ENCODE measurements at places on chromosomes 12 and 14.

DNA sequence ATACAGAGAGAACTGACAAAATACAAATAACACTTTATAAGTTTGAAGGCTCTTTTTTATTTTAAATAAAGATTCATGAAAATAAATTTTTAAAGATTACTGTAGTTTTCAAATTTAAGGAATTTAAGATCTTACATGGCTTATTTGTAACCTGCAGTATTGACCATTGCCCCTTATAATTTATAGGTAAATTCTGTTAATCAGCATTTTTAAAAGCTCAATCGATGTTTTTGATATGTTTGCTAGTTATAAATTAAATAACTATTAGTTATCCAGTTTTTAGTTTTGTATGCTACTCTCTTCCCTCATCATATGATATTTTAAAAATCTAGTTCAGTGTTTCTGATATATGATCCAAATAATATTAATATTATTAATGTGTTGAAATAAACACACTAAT, 109.9 kb downstream of the MON2 start:
- DNase-seq, result no peak

DNA sequence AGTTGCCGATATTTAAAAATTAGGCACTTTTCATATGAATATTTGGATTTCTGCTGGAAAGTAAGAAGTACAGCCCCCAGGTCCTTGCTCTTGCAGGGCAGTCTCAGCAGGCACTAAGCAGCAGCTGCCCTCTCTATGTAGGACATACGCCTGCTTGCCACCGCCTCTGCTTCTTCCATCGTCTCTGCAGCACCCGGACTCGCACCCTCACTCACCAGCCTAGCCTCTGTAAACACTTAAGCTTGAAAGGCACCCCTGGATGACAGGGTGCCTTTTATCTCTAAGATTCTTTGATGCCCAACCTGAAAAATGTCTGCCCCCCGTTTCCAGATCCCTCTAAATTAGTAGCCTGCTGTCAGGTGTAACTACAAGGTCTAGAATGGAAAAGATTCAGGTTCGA, 19.0 kb downstream of the OTUB2 start:
- no peak for DNase-seq

- no peak for DNase-seq
Measured at GRCh38 chr12:113961921-113962710, 4.0 kb downstream of the RBM19 start.

GRCh38 chr14:38901791-38902190, 201.2 kb downstream of the SEC23A start:
- DNase-seq, result no peak

- no peak for DNase-seq
Measured at GRCh38 chr12:58346032-58346632, 404.8 kb downstream of the ATP23 start.

GRCh38 chr12:13945236-13945635, 36.2 kb downstream of the GRIN2B start:
- DNase-seq, result no peak

DNA sequence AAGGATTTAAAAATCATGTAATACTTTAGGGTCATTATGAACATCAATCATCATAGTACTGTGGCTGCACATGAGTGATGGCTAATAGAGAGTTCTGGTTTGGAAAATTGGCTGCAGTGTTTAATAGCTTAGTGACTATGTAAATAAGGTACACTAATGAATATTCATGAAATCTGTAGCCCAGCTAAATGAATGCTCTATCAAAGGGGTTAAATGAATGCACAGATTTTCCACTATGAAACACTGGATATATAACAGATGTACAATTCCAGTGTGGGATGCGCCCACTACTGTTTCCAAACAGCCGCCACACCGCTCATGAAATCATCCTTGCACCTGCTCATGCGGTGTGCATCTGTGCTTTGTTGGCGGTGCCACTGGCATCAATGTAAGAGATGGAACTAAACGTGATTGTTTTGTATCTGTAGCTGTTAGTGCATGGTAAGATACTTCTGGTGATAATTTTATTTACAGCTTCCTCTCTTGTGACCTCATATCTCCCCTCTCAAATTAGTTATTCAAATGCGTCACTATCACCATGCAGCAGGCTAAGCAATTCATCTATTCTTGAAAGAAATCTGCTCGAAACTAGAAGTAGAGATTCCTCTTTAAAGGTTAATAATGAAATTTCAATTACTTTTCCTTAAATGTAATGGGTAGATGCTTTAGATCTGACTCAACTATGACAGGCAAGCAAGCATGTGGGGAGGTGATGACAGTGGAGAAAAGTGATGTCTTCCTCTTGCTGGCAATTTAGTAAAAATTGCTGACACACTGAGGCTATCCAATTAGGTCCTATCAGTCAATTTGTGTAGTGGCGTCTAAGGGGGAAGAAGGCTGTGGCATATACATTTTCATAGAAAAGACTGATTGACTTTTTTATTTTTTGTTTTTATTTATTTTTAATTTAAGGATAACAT, 433.6 kb downstream of the AEBP2 start:
- peak; percentile 28 for DNase-seq

DNA sequence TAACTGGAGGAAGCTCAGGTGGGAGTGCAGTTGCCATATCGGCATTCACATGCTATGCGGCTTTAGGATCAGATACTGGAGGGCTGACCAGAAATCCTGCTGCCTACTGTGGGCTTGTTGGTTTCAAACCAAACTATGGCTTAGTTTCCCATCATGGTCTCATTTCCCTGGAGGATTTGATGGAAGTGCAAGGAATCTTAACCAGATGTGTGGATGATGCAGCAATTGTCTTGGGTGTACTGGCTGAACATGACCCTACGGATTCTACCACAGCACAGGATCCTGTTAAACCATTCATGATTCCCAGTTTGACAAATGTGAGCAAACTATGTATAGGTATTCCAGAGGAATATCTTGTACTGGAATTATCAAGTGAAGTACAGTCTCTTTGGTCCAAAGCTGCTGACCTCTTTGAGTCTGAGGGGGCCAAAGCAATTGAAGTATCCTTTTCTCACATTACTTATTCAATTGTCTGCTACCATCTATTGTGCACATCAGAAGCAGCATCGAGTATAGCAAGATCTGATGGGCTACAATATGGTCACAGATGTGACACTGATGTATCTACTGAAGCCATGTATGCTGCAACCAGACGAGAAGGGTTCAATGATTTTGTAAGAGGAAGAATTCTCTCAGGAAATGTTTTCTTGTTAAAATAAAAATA, 42.9 kb downstream of the RALGAPA1 start:
- DNase-seq, result no peak

GRCh38 chr14:70881549-70882177, 25.6 kb upstream of the PCNX1 start:
- DNase-seq, result no peak

GRCh38 chr12:72219937-72220336, 52.2 kb upstream of the TRHDE start:
- DNase-seq, result no peak

DNA sequence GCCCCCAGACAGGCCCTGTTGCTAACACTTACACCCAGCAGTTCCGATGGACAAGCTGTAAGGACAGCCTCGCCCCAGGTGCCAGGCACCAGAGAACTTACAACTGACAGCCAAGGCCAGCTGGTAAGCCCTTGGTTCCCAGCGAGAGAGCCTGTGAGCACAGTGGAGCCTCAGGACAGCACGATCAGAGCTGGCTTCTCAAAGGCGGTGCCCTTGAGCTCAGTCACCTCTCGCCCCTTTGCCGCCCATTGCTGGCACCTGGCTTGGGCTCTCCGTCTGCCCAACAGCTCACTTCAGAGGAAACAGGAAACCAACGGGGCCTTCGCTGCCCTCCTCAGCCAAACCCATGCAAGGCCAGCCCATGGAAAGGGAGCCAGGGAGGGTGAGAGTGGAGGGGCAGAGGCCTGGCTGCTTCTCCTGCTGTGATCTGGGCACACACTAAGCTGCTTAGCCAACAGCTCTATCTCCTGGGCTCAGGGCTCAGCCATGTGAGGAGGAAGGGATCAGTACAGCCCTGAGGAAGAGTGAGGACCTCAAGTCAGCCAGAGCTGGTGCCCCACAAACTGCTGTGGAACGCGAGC, 98.5 kb downstream of the SINHCAF start:
- DNase-seq, result no peak

GRCh38 chr14:36857136-36857535, 195.5 kb downstream of the PAX9 start:
- no peak for DNase-seq

DNA sequence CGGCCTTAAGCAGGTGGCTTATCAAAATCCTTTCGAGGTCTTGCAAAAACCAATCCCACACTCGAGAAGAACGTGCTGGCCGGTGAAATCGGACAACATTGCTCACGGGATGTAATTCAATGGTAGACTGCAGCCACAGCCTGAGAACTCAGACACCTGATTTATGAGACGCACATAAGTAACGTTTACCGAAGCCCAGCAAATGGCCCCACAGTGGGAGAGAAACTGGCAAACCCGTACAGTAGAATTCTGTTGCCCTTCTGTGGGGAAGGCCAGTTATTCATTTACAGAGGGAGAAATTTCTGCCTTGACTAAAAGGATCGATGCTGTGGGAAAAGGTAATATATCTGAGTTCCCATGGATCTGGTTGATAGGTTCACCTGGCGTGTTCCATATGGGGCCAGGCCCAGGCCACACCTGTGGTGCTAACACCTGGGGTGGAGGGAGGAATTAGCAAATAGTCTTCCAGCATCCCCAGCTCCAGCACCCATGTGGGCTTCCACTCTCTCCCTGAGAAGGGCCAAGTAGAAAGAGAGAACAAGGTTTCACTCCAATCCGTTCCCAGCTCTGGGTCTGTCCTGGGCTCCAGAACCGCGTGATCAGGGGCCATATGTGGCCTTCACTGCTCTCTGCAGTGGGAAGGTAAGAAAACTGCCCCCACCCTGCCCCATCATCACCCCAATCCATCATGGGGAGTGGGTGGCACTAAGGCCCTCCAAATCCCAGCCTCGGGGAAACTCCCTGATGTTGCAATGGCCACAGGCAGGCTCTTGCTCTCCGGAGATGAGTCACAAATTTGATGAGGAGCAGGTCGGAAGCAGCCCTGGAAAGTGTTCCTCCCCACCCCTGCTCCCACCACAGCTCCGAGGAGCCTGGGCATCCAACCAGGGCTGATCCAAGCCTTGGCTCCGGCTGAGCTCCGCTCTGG, 12.7 kb downstream of the BDKRB1 start:
- DNase-seq, result peak; percentile 82

DNA sequence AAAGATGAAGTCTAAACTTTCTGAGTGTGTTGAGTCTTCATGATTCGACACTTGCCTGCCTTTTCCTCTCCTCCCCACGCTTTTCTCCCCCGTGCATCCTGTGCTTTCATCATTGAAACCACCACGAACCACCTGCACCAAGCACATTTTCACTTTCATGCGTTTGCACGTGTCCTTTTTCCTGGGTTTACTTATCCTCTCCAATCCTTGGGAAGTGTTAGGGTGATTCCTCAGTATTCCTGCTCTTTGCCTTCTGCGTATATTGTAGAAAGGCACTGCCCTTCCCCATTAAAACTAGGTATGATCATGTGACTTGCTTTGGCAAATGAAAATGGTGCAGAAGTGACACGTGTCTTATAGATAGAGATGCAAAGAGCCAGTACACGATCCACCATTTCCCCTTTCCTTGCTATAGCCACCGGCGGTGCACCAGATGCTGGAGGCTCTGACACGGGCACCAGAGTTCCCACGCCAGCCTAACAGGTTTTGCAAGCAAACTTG, 106.6 kb downstream of the BRMS1L start:
- no peak for DNase-seq

GRCh38 chr12:20463913-20464524, 95.7 kb downstream of the PDE3A start:
- no peak for DNase-seq

GRCh38 chr14:48304729-48305128, 629.3 kb upstream of the MDGA2 start:
- no peak for DNase-seq

Data from fibroblast of skin of left quadriceps (primary cell).